ENCODE measurements at places on chromosomes 6 and 20.
A peak's percentile ranks its signal among the peaks of the same experiment; 100 is the strongest.

- no peak for DNase-seq
These were observed 5.9 kb downstream of the IP6K3 start for GRCh38 chr6:33740794-33741193.

- DNase-seq, result no peak
These were observed 22.3 kb upstream of the UNC93A start for GRCh38 chr6:167268683-167269280.

DNA sequence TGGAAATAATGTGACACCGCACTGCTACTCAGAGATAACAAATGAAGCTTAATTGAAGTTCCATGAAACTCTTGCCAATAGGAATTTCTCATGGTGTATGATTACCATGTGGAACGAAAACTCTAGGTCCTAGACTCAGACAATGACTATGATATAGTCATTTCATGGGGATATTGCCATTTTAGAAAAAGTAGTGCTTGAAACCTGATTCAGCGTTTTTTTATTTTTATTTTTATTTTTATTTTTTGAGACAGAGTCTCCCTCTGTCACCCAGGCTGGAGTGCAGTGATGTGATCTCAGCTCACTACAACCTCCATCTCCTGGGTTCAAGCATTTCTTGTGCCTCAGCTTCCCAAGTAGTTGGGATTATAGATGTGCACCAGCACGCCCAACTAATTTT, 253.9 kb downstream of the FARS2 start:
- no peak for DNase-seq

DNA sequence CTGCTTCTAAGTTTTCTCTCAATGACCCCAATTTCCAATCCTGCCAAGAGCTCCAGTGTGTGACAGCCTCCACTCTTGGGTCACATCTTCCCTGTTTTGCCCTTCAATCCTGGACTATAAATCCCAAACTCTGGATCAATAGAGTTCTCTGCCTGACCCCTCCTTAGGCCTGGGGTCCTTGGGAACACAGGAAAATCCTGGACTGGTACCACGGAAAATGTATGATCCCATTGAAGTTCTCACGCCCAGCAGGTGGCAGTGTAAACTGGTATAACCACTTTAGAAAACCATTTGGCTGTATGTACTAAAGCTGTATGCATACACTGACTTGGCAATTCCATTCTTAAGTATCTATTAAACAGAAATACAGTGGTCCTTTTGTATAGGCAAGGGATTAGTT, 98.0 kb downstream of the SNAP25 start:
- no peak for DNase-seq

- DNase-seq, result no peak
These were observed 270.8 kb downstream of the BMP7 start for GRCh38 chr20:56995635-56996075.

DNA sequence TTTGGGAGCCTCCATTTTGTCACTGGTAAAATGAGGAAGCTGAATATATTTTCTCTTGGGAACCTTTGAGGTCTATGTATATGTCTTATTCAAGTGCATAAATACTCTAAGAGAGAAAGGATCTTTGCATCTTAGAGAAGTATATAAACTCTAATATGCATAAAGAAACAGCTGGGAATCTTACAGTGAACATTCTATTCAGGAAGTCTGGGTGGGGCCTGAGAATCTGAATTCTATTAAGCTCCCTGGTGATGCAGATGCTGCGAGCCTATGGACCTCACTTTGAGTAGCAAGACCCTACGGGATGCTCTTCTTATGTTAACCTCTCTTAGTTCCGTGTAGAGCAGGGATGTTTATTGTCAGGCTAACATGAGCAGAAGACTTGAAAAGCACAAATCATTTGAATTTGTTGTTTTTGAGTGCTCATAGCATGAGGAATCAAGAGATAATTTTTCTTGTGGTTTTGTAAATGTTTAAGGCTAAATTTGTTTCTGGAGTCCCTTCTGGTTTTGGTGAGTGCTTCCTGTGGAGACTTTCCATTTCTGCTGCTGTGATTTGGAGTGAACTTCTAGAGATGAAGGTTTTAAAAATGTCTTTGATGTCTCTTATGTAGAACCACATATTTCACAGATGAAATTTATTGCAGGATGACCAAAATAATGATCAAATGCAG, 281.2 kb upstream of the JAG1 start:
- DNase-seq, result no peak

GRCh38 chr20:1330075-1330830, 1.3 kb upstream of the SDCBP2 start:
- DNase-seq, result no peak

DNA sequence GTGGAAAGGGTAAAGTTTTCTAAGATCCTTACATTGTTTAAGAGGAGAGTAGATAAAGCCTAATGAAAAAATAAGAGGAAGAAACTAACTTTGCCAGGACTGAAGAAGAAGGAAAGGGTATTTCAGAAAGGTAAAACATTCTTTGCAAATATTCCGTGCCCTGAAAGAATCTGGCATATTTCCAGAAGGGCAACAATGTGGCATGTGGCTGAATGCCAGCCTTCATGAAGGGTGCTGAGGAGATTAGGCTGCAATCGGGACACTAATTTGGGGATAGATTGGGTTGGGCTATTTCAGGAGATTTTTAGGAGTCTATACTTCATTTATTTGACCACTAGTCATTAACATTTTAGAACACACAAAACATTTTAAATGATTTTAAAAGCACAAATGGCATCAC, 16.2 kb upstream of the UFL1 start:
- DNase-seq, result no peak

GRCh38 chr6:65814071-65814470, 107.0 kb upstream of the EYS start:
- DNase-seq, result no peak

- DNase-seq, result peak; percentile 31
These were observed 115.1 kb upstream of the ARID1B start for GRCh38 chr6:156662025-156662445.

GRCh38 chr6:65964261-65964660, 257.2 kb upstream of the EYS start:
- DNase-seq, result no peak

GRCh38 chr6:136613477-136613876, 63.3 kb upstream of the MAP7 start:
- DNase-seq, result no peak

GRCh38 chr6:42030585-42031506, 19.5 kb upstream of the TAF8 start:
- DNase-seq, result no peak

DNA sequence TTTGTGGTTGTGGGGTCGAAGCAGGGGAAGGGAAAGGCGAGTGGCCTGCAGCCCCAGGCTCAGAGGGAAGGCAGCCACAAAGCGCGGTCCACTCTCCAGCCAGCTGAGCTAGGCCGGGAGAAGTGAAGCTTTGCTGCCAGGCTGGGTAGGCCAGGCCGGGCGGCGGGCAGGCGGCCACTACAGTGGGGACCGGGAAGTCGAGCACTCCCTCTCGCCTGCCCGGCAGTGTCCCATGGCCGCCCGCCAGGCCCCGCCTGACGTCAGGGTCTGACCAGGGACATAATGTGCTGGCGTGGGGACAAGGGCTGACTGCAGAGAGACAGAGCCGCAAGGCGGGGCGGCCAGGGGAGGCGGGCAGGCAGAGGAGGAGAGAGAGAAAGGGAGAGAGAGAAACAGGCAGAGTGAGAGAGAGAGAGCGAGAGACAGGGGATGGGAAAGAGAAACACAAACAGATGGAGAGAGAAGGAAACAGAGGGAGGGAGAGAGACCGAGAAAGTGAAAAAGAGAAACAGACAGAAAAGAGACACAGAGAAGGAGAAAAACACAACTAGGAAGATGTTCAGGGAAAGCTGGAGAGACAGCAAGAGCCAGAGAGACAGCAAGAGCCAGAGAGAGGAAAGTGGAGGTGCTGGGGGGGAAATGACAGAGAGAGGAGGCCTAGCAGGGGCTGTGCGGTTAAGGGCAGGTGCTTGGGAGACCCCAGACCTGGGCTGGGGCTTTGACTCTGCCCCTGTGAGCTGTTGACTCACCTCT, 94.5 kb upstream of the PTPN1 start:
- DNase-seq, result no peak

GRCh38 chr6:24500683-24501082, 5.9 kb downstream of the ALDH5A1 start:
- no peak for DNase-seq

- DNase-seq, result no peak
These were observed 105.0 kb upstream of the MAP3K7 start for GRCh38 chr6:90691823-90692222.

GRCh38 chr6:143732536-143732935, 54.8 kb downstream of the PHACTR2 start:
- DNase-seq, result no peak

DNA sequence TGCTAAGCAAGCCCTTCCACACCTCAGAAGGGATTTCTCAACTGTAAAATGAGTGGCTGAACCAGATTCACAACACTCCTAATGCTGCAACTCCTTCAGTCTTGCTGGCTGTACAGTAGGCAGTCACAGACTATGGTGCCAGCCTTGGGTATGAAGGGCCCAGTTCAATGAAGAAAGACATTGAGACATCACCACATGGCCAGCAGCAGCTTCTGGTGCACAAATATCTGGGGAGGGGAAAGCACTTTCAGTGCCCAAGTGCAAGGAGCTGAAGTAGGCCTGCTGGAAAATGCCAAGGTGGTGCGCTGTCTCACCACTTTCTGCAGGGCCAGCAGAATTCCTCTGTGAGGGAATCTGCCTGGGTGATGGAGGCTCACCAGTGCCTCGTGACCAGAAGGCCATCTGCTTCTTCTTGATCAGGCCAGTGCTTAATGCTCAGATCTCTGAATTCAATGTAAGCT, 1.8 kb downstream of the PLA2G7 start:
- DNase-seq, result no peak

DNA sequence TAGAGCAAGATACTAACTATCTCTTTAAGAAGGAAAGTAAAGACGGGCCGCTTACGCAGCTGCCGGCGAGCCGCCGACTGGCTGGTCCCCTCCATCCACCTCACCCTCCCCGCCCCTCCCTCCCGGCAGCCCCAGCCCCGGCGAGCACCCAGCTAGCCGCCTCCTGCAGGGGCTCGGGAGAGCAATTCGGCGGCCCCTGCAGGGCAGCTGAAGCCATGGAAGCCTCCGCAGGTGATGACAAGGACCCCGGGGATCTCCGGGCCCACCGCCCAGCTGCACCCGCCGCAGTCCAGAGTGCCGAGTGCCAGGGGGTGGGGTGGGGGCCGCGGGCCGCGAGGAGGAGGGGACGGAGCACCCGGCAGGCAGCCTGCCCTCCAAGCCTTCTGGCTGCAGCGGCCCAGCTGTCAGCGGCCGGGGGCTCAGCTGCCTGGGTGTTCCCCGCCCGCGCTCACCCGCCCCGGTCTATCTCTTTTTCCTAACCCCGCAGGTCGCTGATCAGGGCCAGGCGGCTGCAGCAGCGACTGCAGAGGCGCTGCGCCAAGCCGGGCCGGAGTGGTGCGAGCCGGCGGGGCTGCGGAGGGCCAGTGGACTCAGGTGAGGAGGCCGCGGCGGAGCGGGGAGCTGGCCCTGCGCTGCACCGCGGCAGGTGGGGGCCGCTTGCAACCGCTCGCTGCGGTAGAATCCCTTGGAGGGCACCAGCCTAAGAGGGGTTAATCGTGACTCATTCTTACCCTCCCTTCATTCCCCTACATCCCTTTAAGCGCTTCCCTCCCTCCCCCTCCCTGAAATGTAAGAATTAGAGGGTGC, at the start of gene SNPH:
TSS of gene SNPH (plus strand) at position 128 of the 807 bp plus-strand sequence. CDS start 29,946 bp downstream, outside the sequence.
- peak; percentile 38 for DNase-seq

DNA sequence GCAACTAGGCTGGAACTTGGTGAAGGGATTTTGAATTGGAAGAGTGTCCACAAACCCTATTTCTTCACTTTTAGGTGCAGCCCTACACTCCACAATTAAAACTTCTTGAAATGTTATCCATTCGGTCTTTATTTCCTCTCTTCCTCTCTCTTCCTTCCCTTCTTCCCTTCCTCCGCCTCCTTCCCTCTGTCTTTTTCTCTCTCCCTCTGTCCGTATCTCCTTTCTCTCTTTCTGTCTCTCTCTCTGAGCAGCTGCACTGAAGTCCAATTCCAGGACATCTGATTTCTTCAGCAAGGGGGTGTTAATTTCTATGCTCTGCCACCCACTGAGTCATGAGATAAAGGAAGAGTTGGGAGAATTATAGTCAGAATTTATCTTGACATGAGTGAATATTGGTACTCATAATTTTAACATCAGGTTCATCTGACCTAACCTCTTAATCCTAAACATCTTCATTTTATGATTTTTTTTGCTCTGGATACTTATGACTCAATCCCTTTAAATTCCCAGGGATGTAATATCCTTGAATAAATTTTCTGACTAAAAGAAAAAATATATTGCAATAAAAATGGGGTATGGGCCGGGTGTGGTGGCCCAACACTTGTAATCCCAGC, 84.2 kb downstream of the BCAS1 start:
- DNase-seq, result no peak

DNA sequence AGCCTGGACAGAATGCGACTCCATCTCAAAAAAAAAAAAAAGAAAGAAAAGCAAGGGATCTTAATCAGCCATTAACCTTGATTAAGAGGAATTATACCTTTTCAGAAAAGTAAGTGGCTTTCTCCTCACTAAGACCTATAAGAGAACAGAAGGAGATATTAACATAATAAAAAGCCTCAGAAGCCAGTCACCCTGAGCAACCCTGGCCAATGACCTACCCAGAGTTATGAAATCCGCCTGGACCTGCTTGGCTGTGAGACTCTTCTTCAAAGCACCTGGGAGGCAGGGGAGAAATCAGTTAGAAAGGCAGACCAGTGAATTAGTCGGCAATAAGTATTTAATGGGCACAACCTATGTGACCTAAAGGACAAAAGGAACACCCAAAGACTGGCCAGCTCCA, 32.7 kb upstream of the C20orf203 start:
- no peak for DNase-seq

GRCh38 chr6:166486536-166486880, 100.0 kb downstream of the RAMACL start:
- DNase-seq, result no peak

DNA sequence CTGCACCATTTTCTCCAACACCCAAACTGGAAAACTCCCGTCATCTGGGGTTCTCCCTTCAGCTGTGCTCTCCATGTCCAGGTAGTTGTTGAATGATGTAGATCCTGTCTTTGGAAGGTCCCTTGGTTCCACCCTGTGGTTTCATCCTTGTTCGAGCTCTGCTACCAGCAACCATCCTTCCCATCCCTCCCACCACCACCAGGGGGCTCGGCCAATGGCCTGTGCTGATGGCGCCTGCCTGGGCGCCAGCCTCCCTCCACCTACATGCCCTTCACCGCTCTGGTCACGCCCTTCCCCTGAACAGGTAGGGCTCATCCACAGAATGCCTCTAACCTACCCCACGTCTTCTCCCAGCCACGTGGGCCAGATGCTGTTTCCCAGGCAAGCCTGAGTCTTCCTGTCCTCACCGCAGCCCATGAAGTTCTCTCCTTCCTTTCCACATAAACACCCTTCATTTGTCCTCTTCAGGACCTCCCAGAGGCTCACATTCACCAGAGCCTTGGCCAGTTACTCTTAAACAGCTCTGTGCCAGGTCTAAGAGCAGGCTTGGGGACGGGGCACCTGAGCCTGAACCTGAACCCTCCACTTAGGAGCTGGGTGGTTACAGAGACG, 75.1 kb upstream of the DUSP22 start:
- DNase-seq, result no peak

DNA sequence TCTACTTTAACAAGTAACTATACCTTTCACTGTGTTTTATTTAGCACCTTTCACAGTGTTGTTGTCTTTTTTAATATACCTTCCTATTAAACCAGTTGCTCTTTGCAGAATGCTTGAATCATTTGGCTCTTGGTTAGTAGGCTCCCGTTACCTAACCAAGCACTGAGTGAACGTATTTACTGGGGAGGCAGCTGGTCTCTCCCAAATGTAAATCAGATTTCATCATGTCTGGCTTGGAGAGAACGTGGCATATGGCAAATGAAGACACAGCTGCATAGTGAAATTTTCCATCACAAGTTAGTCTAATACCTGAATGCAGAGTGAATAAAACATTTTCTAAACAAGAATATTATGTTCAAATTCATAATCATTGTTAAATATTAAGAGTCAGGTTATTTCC, 12.4 kb downstream of the HTR1E start:
- no peak for DNase-seq

All from stimulated activated CD8-positive, alpha-beta memory T cell treated with anti-CD3 and anti-CD28 coated beads, Interleukin-15, amount 100 ng/mL, for 24 hours (primary cell).